Pons (tissue), 1 donor: ENCODE measurements at places on chromosomes 13 and 19.

- DNase-seq = no peak
Observed at GRCh38 chr13:91146601-91147000, 200.9 kb upstream of the MIR17HG start.

GRCh38 chr13:89891416-89891815, 1456.1 kb upstream of the MIR17HG start:
- no peak for DNase-seq

DNA sequence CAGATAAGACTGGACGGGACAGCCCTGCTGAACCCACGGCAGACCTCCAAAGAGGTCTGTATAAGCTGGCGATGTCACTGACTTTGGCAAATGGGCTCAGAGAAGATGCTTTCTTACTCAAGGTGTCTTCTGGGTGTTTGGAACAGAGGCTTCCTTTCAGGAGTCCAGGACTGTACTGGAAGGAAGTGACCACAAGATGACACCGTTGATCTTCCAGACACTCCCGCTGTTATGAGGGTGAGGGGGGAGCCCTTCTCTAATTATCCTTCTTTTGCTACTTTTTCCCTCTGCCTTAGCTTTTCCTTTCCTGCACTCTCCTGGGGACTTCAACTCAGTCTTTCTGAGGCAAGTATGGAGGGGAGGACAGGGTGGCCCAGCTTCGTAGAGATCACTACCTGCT, 65.2 kb upstream of the ZNF599 start:
- peak; percentile 3 for DNase-seq

DNA sequence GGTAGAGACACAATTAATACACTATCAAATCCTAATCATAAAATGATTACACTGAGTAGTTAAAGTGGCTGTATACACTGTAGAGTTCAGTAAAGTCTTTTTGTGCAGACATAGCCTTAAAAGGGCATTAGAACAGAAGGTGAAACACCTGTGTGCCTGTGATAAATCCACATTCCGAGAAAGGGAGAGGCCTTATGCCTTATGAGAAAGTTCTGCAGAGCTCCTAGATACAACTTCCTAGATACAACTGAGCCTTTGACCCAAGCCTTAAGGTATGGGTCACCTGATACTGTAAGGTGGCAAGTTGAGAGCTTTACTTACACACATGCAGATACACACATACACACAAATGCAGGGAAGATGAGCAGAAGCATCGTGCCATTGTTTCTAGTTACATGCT, 6.3 kb downstream of the SERP2 start:
- DNase-seq = no peak

DNA sequence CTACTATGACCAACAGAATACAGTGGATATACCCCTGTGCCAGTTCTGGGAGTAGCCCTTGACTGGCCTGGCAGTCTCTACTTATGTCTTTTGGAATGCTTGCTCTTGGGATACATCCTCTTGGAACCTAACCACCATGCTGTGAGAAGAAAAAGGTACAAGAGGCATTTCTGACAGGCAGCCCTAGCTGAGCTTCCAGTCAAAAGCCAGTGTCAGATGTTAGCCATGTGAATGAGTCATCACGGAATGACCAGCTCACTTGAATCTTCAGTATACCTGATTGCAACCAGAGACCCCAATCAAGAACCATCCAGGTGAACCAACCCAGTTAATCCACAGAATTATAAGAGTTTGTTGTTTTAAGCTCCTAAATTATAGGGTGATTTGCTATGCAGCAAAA, 4.1 kb downstream of the CCDC169 start:
- DNase-seq = no peak

- no peak for DNase-seq
Observed at GRCh38 chr13:63163903-63164302, 1748.3 kb upstream of the PCDH20 start.

- no peak for DNase-seq
Observed at GRCh38 chr13:98549006-98549727, 27.7 kb downstream of the STK24 start.

GRCh38 chr13:104586051-104586746, 1520.0 kb upstream of the SLC10A2 start:
- DNase-seq = no peak

DNA sequence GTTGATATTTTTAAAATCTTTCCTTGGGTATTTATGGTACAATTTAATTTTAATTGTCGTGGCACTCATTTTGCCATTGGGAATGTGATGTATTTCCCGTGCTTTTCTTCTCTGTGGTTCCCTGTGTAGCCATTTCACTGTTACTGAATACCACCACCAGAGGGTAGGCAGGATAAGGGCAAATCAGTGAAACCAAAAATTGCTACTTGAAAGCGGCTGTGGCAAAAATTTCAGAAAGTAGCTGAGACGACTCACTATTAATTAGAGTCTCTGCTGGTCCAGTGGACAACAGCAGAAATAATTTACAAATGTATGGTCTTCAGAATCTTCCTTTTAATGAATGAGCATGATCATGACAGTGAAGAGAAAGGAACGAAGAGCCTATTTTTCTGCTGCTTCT, 34.4 kb upstream of the MIR17HG start:
- DNase-seq = peak; percentile 69

GRCh38 chr13:74040200-74040599, 94.0 kb downstream of the KLF12 start:
- no peak for DNase-seq

- no peak for DNase-seq
Observed at GRCh38 chr13:73074014-73074413, 15.2 kb downstream of the KLF5 start.

DNA sequence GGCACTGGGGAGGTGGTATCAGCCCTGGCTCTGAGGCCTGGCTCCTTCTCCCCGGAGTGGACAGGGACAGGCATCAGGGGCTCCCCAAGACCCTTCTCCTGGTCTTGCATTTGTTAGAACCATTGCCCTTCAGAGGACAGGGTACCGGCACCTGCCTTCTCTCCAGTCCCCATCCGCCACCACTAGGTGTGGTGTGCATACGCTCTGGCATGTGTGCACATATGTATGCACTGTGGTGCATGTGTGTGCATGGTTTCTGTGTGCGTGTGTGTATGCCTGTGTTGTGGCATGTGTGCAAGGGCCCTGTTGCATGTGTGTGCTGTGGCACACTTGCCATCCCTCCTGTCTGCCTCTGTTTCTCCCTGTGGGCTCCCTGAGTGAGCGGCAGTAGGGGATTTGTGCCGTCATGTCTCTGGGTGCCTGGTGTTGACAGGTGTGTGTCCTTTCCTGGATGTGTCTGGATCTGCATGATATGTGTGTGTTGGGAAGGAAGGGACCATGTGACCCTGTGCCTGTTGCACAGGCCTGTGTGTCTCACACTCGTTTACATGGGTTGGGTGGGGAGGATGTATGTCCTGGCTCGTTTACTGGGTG, 9.3 kb downstream of the KCTD15 start:
- DNase-seq = no peak

GRCh38 chr19:3464587-3465235, 15.6 kb downstream of the SMIM24 start:
- DNase-seq = no peak

- no peak for DNase-seq
Observed at GRCh38 chr13:95221971-95222732, 79.1 kb downstream of the ABCC4 start.

DNA sequence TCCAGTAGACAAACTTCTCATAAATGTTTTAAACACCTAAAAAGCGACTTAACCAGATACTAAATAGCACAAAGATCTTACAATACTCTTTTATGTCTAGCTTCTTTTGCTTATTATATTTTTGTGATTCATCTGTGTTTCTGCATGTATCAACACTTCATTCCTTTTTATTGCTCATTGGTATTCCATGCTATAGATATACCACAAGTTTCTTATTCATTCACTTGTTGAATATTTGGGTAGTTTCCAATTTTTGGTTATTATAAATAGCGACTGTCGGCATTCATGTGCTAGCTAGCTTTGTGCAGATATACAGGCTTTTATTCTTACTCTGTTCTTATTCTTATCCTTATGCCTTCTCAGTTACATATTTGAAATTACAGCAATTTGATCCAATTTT, 50.0 kb upstream of the RGCC start:
- DNase-seq = no peak

- no peak for DNase-seq
Observed at GRCh38 chr19:8557642-8558238, 19.5 kb downstream of the MYO1F start.

DNA sequence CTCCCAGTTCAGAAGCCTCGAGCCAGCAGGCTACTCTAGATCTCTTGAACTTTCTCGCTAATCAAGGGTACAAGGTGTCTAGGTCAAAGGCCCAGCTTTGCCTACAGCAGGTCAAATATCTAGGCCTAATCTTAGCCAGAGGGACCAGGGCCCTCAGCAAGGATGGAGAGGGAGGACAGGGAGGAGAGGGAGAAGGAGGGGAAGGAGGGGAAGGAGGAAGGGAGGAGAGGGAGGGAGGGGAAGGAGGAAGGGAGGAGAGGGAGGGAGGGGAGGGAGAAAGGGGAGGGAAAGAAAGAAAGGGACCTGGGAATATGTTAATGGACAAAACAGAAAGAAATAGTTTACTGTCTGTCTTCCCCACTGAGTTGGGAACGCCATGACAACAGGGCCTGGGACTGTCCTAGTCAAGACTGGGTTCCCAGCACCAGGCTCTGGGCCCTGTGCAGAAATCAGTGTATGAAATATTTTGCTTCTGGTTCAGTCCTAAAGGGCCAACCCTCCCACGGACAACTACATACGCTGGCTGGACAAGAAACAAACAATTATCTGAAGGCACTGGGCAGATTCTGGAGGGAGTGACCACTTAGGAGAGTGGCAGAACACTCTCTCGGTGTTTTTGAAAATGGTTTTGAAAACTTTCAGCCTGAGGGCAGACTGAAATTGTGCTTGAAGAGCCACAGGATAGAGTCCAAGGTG, 4.6 kb downstream of the ECH1 start:
- DNase-seq = no peak

DNA sequence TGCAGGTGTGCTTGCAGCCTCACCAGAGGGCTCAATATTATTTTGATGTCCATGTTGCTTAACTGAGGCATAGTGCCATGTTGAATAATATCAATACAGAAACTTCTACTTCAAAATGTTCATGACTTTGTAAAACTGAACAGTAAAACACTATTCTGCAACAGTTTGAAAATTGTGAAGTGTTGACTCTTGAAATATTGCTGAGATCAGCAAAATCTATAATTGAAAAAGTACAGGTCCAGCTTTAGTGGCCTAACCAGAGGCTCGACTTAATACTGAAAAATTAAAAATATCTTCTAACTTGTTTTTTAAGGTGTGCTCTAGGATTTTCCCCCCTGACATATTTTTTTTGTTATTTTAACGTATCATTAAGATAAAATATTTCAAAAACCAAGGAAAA, 1460.7 kb downstream of the EFNB2 start:
- DNase-seq = no peak

GRCh38 chr19:4338441-4339355, at the start of gene STAP2:
Gene STAP2 (minus strand): TSS chr19:4338827. CDS start chr19:4338753, 74 bp downstream.
- no peak for DNase-seq

- DNase-seq = no peak
Observed at GRCh38 chr13:32362574-32362973, 47.3 kb downstream of the BRCA2 start.

DNA sequence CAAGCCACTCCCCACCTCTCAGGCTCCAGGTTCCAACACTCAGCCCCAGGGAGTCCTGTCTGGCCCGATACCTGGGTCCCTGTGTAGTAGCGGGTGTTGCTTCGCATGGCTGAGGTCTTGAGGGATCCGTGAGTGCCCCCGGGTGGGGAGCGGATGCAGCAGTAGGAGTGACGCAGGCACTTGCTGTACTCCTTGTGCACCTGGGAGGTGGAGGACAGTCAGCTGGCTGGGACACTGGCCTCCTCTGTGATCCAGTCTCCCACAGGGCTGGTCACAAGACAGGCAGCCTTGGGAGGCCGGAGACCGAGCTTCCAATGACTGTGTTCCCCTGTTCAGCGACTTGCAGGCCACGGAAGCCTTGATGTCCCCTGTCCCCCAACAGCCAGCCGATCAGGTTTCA, 16.3 kb upstream of the ASF1B start:
- DNase-seq = no peak

- no peak for DNase-seq
Observed at GRCh38 chr13:99374169-99374991, 67.2 kb upstream of the GPR183 start.

GRCh38 chr13:95564091-95564490, 11.6 kb downstream of the CLDN10 start:
- no peak for DNase-seq

- DNase-seq = no peak
Observed at GRCh38 chr19:15641901-15642491, 1.3 kb downstream of the CYP4F3 start.

- DNase-seq = no peak
Observed at GRCh38 chr19:1110809-1111640, 7.2 kb downstream of the GPX4 start.

GRCh38 chr13:41791056-41791455, 169.9 kb downstream of the VWA8 start:
- DNase-seq = no peak

DNA sequence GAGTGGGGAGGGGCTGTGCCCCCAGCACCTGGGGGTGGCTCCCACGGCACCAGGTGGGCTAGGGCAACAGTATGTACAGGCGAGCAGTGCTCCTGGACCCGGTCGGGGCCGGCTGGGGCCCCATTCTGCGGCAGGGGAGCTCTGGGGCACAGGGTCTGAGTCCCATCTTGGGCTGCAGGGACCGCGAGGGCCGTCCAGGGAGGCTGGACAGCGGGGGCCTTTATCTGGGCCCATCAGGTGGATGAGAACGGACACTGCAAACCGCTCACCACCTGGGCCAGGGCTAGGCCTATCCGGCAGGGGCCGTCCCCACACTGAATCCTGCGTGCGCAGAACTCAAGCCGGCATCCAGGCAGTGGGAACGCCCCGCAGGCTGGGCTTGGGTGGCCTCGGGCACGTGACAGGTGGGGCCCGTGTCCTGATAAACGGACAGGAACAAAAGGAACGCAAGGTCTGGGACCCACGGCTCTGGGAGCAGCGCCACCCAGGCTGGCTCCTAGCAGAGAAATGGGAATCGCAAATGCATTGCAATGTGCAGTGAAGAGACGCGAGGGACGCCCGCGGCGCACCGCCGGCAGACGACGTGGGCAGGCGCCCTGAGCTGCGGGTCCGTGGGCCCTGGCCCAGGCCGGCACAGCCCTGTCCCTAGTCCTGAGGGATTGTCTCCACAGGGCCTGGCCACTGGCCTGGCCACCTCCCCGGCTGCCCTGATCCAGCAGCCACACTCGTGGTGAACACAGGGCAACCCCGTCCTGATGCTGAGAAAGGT, 29.7 kb downstream of the BTBD2 start:
- DNase-seq = no peak

DNA sequence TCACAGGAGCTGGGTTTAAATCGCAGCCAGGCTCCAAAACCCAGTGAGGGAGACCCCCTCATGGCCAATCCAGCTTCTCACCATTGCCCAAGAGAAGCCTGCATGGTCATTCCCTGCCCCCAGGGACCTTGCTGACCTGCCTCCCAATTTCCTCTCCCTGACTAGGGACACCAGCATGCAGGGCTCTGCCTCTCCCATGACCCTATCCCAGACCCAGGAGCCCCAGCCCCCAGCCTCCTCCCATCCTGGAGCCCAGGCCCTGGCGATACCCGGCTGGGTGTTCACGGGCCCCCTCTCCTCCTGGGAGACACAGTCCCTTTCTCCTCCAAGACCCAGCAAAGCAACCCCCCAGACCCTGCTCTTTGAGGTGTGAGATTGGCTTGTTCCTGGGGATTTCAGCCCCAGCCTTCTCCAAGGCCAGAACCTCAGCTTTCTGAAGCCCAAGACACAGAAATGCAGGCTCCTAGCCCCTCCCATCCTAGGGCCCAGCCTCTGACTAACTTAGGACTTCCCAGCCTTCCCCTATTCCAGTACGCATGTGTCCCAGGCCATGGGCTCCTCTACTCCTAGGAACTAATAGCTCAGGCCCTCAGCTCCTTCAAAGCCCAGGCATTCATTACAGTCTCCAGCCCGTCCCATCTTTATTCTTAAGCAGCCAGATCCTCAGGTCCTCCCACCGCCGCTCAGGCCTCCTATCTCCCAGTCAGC, 1.1 kb downstream of the GYS1 start:
- DNase-seq = peak; percentile 41
